ENCODE measurements at places on chromosomes 3 and 15.

- DNase-seq = no peak
These were observed 682.5 kb downstream of the GRM7 start for GRCh38 chr3:7543294-7543880.

- no peak for DNase-seq
These were observed 10.3 kb downstream of the DCBLD2 start for GRCh38 chr3:98890965-98891910.

- DNase-seq = no peak
These were observed 1001.1 kb upstream of the EPHA6 start for GRCh38 chr3:95813244-95813643.

- DNase-seq = no peak
These were observed 7.5 kb downstream of the HEXA start for GRCh38 chr15:72368325-72368724.

- no peak for DNase-seq
These were observed 55.1 kb downstream of the WDR76 start for GRCh38 chr15:43881944-43882343.

DNA sequence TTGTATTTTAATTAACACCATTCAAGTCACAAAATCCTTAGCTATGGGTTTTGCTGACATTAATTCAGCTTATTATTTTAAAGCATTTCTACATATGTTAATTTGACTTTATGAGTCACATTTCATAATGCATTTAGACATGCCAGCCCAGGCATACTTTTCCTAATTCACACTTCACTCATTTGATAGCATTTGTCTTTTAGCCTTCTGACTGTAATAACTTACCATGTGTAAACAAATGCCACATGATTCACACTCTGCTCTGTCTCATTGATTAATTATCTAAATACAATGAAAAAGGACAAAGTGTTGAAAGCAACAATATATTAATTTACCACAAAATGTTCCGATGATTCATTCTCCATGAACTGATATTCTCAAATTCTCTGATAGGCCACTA lies 927.8 kb upstream of the EPHA6 start:
- no peak for DNase-seq

GRCh38 chr3:49271047-49271446 lies 6.0 kb downstream of the C3orf62 start:
- DNase-seq = no peak

DNA sequence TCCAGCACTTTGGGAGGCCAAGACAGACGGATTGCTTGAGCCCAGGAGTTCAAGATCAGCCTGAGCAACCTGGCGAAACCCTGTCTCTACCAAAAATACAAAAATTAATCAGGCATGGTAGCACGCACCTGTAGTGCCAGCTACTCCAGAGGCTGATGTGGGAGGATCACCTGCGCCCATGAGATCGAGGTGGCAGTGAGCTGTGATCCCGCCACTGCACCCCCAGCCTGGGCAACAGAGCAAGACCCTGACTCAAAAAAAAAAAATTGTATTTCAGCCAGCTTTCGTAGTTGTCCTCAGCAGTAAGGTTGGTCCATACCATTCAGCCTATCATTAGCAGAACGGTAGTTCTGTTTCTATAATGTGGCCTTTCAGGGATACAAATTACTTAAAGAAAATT lies 66.6 kb upstream of the FURIN start:
- DNase-seq = no peak

GRCh38 chr3:184255291-184256039 lies 5.9 kb downstream of the CAMK2N2 start:
- DNase-seq = no peak

- DNase-seq = no peak
These were observed 15.6 kb upstream of the FBXW12 start for GRCh38 chr3:48356419-48356818.

DNA sequence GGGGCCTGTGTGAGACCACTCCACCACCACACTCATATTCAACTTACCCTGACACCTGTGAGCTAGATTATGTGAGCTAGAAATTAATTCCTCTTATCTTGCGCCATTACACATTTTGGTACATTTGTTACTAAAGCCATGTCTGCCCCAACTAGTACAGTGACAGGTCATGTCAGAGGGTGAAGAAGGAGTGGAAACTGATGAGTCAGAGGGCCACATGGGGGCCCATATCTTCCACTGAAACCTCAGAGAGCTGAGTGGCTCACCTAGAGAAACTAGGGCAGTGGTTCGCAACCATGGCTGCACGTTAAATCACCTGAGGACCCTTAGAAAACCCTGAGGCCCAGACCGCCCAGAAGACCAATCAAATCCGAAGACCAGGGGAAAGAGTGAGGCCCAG lies 15.7 kb upstream of the MEF2A start:
- DNase-seq = no peak

- DNase-seq = peak; percentile 54
These were observed 37.5 kb downstream of the EHD4 start for GRCh38 chr15:41934843-41935242.

DNA sequence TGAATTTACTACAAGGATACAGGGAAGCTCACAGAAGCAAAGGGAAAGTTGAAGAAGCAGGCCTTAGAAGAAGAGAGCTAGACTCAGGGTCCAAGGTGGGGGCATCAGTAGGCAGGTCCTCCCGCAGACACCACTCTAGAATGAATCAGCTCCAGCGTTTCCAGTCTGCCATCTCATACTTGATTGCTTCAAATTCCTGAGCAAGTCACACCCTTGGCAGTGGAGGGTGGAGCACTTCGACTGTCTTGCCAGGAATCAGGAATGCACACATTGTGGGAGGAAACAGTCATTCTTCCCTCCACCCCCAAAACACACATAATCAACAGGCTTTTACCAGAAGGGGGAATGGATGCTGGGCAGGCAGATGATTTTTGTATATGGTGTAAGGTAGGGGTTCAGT lies 78.5 kb downstream of the CHCHD6 start:
- no peak for DNase-seq

- DNase-seq = no peak
These were observed 70.1 kb downstream of the UQCC5 start for GRCh38 chr3:52606373-52607085.

- DNase-seq = no peak
These were observed 1.7 kb downstream of the OXNAD1 start for GRCh38 chr3:16266714-16267113.

- DNase-seq = no peak
These were observed 22.5 kb upstream of the BFSP2 start for GRCh38 chr3:133377396-133377795.

DNA sequence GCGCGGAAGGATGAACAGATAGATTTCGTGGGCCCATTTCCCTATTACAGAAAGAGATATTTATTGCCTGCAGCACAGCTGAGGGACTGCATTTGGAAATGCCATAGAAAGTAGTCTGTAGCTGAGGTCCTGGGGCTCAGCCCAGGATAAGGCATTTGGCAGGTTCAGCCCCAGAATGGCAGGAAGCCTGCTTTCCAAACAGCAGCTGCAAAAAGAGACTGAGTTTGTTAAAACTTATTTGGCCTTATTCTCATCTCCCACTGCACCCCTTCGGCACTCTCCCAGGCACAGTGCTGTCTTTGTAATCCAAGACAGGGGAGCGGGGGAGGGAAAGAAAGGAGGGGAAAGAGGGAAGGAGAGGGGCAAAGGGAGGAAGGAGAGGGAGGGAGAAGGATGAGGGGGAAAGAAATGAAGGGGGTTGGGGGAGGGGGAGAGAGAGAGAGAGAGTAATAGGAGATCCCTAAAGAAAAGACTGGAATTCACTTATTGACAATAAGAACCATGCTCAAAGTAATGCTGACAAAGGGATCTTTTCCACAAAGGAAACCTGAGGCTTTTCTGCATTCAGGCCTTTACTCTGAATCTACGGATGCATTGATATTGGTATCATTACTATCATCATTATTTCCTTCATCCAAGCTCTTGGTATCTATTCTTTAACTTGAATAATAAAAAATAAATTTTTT lies 94.0 kb upstream of the LRRN1 start:
- no peak for DNase-seq

DNA sequence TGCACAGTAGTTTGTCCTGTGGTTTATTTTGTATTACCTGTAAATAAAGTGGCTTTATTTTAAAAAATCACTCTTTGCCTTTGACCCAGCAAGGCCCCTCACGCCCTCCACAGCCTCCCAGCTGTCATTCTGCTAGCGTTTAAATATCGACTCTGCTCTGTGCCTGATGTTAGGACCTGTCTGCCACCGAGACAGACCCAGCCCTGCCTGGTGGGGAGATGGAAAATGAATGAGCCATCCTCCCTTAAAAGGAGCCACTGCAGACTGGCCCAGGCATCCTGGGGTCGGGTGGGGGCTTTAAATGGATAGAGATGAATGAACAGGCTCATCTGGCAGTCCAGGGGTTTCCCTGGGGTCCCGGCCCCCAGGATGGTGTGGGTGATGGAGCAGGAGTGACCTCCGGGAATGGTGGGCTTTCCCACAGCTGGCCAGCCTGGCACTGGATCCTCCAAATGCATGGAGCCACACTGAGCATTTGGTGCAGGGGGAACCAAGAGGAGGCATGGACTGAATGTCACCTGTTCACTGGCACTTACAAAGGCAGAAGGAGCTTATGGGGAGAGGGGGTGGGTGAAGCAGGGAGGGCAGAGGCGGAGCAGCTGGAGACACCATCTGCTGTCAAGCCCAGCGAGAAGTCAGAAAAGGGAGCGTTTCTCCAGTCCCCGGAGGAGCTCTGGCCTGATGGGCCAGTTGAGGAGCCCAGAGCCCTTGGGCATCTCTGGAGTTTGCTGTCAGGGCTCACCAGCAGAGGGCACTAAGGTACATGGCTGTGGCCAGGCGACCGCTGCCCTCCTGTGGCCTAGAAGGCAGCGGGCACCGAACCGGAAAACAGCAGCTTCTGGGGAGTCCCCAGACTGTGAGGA lies 11.9 kb downstream of the GRM2 start:
- no peak for DNase-seq

DNA sequence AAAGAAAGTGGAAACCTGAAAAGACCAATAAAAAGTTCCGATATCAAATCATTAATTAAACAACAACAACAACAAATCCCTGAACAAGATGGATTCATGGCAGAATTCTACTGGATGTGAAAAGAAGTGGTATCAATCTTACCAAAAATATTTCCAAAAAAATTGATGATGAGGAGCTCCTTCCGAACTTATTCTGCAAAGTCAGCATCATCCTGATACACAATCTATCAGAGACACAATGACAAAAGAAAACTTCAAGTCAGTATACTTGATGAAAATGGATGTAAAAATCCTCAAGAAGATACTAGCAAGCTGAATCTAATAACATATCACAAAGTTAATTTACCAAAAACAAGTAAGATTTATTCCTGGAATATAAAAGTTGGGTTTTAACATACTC lies 881.8 kb downstream of the SI start:
- DNase-seq = no peak

GRCh38 chr15:79942741-79943481 lies 28.1 kb downstream of the BCL2A1 start:
- no peak for DNase-seq

GRCh38 chr3:135740211-135740610 lies 225.3 kb upstream of the PPP2R3A start:
- no peak for DNase-seq

DNA sequence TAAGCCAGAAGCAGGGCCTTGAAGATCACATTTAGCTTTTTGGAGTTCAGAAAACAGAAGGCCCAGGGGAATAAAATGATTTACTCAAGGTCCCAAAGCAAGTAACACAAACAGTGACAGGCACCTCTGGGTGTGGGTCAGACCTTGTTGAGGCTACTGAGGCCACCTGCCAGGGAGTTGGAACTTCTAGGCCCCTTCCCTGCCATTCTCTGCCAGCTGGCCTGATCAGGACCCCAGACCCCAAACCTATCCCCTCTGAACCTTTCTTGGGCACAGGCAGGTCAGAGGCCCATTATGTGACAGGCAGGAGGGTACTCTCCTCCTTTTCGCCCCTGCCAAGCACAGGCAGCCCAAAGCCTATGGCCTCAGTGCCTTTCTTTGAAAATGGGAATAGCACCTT lies 49.4 kb upstream of the ATP2B2 start:
- no peak for DNase-seq

DNA sequence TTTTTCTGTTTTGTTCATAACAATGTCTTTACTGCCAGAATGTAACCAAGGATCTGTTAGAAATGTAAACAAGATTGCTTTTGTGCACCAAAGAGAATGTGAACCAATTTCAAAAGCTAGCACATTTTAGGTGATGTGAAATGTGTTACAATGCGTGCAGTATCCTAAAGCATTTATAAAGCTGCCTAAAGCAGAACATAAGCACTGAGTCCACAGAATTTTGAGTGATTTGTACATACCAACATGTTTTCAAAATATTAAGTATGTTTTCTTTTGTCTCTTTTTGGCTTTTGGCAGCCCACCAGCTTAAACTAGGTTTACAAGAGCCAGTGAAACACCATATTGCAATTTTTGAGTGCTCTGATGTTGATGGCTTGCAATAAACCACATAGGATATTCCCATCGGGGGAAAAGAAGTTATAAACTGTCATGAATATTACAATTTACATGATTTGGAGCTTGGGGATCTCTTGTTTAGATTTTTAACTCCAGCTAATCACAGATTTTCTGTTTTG lies 364.0 kb downstream of the ZIC1 start:
- no peak for DNase-seq

GRCh38 chr15:76846782-76847181 lies 58.4 kb downstream of the SCAPER start:
- DNase-seq = no peak

All from activated gamma-delta T cell treated with anti-CD3 and anti-CD28 coated beads, Interleukin-2, amount 50 U/mL, for 16 hours (primary cell).